Stimulated activated CD8-positive, alpha-beta memory T cell treated with anti-CD3 and anti-CD28 coated beads, Interleukin-7, amount 100 ng/mL, for 1 hour (primary cell): ENCODE measurements at places on chromosomes 2 and 18.

GRCh38 chr2:28692411-28692810, 59.2 kb upstream of the PPP1CB start:
- no peak for DNase-seq

DNA sequence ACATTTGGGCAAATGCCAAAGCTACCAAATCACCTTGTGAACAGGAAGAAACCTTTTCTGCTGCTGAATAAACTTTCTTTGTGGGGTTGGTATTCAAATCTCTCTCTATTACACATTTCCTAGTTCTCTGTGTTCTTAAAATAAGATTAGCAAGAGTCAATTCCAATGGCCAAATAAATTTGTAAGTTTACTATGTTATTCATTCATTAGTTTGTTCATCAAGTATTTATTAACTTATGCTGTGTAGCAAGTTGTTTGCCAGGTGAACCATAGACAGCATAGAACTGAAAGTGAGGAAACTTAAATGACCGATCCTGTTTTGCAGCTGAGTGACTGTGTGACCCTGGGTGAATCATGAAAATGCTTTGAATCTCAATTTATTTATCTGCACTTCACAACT, 37.7 kb upstream of the FSHR start:
- no peak for DNase-seq

DNA sequence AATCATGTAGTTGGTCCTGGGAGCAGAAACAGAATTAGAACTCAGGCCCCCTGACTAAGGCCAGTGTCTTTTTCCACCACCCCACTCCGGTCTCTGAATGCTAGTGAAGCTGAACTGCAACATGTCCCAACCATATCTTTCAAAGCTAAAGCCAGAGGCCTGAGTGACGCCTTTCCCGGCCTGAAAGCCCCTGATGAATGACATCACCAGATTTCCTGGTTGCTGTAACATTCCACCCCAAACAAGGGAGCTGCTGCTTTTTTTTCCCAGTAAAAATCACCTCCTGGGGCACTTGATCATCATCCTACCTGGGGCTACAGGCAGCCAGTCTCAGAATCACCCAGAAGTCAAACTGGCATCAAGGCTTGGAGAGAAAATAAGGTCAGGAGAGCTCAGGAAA, 162.7 kb downstream of the ARL4C start:
- no peak for DNase-seq

- no peak for DNase-seq
These were observed 43.1 kb upstream of the LONRF2 start for GRCh38 chr2:100365434-100365833.

DNA sequence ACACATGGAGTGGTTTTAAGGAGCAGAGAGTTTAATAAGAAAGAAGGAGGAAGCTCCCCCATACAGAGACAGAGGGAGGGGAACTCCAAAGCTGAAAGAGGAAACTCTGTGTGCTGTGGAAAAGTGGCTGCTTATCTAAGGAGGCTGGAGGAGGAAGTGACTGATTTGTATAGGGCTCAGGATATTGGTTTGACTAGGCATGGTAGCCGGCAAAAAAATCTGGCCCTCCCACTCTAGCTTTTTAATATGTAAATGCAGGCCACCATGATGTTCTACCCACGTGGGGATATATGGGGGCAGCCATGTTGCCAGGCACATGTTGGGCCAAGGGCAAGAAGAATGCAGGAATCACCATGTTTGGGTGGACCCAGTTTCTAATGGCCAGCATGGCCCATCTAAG, 64.3 kb downstream of the HNMT start:
- no peak for DNase-seq

DNA sequence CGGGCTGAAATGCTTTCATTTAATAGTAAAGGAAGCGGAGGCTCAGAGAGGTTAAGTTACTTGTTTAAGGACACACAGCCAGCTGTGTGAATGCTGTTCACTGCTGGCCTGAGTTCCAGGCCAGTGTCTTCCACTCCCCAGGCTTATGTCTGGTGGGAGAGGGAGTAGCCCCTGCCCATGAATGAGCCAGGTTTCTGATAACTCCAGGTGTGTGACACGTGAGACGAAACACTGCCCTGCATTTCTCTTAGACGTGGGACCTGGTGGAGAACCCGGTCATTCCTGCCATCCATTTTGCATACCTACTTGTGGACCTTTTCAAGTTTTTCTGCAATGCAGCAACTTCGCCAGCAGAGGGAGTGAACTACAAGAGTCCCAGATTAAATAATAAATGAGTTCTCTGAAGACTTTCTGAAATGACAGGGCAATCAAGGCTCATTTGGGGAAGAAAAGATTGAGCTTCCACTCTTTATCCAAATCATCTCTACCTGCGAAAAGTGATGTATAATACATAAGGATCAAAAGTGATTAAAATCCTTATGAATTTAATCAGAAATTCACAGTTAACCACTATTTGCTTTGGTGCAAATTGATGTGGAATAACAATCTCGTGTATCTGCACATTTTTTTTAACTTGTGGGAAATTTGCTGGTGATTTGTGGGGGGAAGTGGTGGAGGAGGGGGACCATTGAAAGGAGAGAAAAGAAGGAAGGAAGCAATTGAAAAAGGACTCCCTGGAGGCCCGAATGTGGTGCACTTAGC, 79.4 kb upstream of the ASB18 start:
- no peak for DNase-seq

DNA sequence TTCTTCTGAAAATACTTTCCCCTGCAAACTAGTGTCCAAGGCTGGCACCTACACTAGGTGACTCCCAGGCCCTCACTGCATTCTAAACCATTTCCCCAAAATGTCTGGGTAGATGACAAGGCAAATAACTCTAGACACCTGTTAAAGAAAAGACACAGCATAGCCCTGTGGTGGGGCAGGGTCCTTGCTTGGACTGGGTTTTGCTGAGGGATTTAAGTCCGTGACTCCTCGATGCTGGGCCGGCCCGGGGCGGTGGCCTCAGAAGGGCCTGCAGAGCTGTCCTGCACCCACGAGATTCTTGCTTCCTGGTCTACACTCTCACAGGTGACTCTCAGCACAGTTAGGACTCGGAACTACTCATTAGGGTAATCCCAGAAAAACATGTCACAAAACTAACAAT, 55.2 kb downstream of the MBP start:
- DNase-seq = no peak

GRCh38 chr2:79910643-79911042, 393.9 kb downstream of the LRRTM1 start:
- no peak for DNase-seq

- DNase-seq = no peak
These were observed 1469.7 kb upstream of the PIK3C3 start for GRCh38 chr18:40485318-40485717.

DNA sequence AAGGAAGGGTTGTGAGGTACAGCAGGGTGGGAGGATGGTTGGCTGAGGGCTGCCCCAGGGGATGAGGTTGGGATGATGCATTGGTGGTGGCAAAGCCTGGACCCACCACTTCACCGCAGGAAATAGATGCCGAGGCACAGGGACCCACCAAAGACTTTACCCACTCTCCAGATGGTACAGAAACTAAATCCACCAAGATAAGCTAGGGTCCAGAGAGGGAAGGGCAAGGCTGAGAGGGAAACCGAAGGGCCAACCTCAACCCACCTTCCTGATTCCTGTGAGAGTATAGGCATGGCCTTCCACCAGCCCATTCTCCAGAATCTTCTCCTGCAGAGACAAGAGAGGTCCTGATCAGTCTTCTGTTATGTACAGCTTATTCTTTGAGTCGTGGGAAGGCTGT, 18.1 kb downstream of the CAPN14 start:
- no peak for DNase-seq

- no peak for DNase-seq
These were observed 101.4 kb downstream of the MTX2 start for GRCh38 chr2:176370467-176371171.

DNA sequence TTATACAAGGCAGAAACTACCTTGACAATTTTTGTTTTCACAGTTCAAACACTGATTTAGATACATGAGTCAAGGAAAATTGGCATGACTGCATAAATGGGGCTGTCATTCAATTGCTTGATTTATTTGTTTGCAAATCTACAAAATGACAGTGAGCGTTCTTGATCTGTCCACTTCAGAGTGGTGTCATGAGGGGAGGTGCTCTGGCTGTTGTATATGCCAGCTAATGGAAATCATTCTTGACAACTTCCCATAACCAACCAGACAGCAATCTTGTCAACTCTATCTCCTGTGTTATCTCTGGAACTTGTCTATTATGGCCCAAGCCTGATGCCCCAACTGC, 120.6 kb upstream of the UGP2 start:
- DNase-seq = no peak

DNA sequence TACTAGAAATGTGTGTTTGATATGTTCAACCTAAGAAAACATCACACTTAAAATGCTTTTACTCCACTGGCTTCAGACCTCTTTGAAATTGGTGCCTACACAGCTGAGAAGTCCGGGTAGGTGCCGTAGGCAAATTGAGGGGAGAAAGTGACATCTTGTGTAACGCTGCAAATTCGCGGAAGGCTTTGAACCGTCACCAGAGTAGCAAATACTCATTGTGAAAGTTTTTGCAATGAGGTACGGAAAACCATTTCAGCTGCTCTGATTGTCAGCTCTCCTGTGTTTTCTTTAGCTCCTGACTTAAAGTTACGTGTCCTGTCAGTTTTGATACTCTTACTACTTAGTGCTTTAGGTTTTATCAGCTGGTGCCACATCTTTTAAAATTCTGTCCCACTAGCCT, 224.5 kb downstream of the FAM210A start:
- no peak for DNase-seq

DNA sequence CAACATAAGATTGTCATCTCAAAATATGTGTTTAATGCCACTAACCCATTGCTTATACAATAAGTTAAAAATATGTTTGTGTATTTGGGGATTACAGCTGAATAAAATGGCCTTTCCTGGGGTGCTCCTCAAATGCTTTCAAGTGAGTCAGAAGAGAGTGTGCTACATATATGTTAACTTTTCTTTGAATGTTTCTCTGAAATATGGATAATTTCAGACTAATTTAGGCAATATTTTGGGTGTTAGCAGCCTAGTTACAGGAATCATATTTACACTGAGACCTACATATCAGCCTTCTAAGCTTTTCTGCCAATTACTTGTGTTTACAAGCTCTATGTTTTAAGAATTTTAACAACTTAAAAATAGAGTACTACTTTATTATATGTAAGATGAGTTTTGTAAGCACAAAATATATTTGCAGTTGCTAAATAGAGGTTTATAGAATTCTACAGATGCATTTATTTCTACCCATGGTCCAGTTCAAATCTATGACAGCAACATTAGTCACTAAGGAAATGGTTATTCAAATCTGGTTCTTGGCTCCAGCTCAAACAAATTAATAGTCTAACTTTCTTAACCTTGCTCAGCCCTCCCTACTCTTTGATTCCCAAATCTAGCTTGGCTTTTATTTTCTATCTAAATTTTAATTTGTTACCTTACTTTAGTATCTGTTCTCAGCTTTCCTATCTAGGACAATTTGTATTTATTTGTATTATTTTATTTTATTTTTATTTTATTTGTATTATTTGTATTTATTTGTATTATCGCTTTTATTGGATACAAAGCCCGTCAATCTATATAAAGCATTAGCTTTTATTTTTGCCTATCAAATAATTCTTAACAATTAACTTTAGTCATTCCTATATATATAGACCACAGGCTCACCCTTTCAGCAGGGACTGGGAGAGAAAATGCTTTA, 48.9 kb downstream of the FSIP2 start:
- DNase-seq = no peak

DNA sequence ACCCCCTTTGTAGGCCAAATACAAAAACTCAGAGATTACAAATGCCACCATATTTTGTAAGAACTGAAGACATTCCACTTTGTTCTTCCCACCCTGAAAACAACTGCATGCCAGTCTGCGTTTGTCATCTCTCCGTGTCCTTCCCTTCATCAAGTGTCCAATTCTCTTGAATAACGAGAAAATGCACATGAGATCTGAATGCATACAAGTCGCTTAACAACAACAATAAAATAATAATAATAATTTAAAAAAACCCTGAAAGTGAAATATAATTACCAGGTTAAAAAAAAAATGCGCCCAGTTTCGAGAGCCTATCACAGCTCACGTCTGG, 2.0 kb upstream of the SETBP1 start:
- no peak for DNase-seq

DNA sequence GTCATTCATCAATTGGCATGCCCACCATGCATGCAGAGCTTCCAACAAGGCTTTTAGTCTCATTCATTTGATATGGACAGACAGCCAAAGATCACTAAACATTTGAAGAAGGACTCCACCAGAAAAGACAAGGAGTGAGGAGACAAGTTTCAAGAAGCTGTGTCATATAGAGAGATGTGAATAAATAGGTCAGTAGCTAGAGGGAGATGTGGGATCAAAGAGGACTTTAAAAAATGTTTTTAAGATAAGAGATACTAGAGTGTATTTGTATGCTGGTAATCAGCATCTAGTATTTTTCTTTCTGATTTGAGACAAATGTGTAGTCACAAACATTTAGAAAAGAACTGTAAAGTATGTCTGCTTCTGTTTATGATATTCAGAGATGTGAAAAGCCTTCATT, 48.5 kb downstream of the ANTXR1 start:
- DNase-seq = no peak

GRCh38 chr2:113894156-113894743, 4.4 kb downstream of the ACTR3 start:
- no peak for DNase-seq

- no peak for DNase-seq
These were observed 116.8 kb upstream of the RAB6C start for GRCh38 chr2:129862668-129863067.

DNA sequence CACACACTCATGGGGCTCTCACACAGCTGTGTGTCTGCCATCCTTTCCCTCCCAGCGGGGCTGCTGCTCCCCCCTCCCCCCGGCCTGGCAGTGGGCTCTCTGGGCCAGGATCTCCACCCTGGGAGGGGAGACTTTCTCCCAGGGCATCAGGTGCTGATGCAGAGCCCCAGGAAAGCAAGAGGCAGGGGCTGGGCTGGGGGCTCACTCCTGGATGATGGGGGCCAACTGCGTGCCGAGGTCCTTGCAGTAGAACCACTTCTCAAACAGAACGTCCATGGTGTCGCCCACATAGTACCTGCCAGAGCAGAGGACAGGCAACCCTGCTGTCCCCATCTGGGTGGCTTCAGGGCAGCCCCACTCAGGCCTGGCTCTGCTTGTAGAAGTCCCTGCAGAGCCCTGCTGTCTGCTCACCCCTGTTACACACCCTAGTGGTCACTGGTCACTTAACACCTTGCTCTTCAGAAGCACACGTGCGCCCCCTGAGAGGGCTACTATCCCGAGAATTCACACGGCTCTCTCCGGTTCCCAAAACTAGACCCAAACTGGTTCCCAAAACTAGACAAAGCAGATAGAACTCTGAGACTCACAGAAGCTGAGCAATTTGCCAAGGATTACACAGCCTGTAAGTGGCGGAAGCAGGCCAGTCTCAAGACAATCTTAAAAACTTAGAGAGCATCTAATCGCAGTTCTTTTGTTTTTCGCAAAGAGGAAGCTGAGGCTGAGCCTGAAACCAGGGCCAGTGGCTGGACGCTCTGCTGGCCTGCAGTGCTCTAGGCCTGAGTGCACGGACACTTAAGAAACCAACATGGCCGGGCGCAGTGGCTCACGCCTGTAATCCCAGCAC, 6.6 kb upstream of the OXER1 start:
- no peak for DNase-seq

- DNase-seq = no peak
These were observed 63.4 kb upstream of the PELI1 start for GRCh38 chr2:64207573-64207972.
